ENCODE measurements at places on chromosomes 4 and X. TPM values are rescaled to one million over a fixed set of nuclear protein-coding genes. Genes with fewer than 3 reads are reported as not detected.

Gene SMIM31
- polyA plus RNA-seq = not detected

Gene ANOS1
- polyA plus RNA-seq = 0.07 TPM

Gene UNC5C
- 11.6 TPM for polyA plus RNA-seq

Gene WAS
- polyA plus RNA-seq = 0.07 TPM

Gene CLCN4
- polyA plus RNA-seq = 2.2 TPM

Gene CENPVL3
- polyA plus RNA-seq = not detected

Gene ZFX
- 37.7 TPM for polyA plus RNA-seq

Gene SEC31A
- 472 TPM for polyA plus RNA-seq

Gene TSC22D3
- 9.7 TPM for polyA plus RNA-seq

Gene RNF150
- polyA plus RNA-seq = 1.3 TPM

Gene SYNPO2
- polyA plus RNA-seq = 71.7 TPM

Gene SSX3
- polyA plus RNA-seq = not detected

Gene TRO
- polyA plus RNA-seq = 9.0 TPM

Gene RBMX
- polyA plus RNA-seq = 159 TPM

All from fibroblast of lung (primary cell).